Activated CD8-positive, alpha-beta memory T cell treated with anti-CD3 and anti-CD28 coated beads, Interleukin-2, amount 10 ng/mL, durations not matched to agents 7 days and 5 days (primary cell): ENCODE measurements at places on chromosomes 7 and 10. TPM values are rescaled to one million over a fixed set of nuclear protein-coding genes. Genes with fewer than 3 reads are reported as not detected.

DNA sequence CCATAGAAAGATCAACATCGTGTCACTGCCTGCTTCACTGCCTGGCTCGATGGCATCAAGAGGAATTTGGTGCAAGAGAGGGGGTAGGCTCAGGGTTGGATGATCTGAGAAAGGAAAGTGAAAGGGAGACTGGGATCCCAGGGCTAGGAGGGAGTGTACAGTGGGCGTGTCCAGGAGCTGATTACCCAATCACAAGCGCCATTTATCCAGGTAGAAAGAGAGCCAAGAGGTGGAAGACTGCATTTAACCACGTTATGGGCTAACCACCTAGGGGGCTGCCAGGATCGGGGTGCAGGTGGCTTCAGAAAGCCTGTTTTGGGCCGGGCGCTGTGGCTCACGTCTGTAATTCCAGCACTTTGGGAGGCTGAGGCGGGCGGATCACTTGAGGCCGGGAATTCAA lies 10.3 kb downstream of the PODXL start:
- DNase-seq: no peak

- DNase-seq: no peak
These were observed 11.8 kb downstream of the CPED1 start for GRCh38 chr7:121000081-121000983.

DNA sequence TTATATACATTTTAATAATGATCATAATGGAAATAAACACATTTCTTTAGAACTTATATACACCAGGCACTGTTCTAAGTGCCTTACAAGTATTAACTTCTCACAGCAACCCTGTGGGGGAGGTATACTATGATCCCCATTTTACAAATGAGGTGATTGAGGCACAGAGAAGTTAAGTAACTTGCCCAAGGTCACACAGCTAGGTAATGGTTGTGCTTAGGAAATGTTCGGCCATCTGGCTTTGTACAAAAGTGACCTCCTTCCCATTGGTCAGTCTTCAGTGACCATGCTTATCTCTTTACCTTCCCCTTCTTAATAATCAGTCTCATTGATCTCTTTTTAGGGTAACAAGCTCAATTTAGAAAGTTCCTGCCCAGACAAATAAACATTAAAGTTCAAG lies 158.8 kb downstream of the KIAA1217 start:
- no peak for DNase-seq

TBC1D12 gene
- 0.96 TPM for total RNA-seq

- DNase-seq: no peak
These were observed 14.7 kb downstream of the SLC16A12 start for GRCh38 chr10:89520706-89521105.

GNAT3 gene
- not detected for total RNA-seq

- no peak for DNase-seq
These were observed 41.6 kb upstream of the CFAP46 start for GRCh38 chr10:132984008-132984295.

CLIP2 gene
- total RNA-seq: 1.9 TPM

DNA sequence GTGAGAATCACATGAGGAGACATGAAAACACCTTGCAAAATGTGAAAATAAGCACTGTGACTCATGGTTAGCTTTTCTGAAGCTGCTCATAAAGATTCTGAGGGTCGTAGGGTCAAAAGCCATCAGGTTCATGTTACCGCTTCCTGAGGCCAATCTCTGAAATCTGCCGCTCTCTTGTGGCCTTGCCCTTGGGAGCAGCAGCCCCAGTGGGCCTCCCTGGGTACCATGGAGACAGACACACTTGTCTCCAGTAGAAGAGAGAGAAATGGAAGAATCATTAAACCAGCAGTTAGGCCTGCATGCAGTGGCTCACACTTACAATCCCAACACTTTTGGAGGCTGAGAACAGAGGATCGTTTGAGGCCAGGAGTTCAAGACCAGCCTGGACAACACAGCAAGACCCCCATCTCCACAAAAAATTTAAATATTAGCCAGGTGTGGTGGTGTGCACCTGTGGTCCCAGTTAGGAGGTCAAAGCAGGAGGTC lies 42.8 kb downstream of the NIPSNAP2 start:
- DNase-seq: no peak

- no peak for DNase-seq
These were observed 13.9 kb downstream of the SND1 start for GRCh38 chr7:127665922-127666321.

DNA sequence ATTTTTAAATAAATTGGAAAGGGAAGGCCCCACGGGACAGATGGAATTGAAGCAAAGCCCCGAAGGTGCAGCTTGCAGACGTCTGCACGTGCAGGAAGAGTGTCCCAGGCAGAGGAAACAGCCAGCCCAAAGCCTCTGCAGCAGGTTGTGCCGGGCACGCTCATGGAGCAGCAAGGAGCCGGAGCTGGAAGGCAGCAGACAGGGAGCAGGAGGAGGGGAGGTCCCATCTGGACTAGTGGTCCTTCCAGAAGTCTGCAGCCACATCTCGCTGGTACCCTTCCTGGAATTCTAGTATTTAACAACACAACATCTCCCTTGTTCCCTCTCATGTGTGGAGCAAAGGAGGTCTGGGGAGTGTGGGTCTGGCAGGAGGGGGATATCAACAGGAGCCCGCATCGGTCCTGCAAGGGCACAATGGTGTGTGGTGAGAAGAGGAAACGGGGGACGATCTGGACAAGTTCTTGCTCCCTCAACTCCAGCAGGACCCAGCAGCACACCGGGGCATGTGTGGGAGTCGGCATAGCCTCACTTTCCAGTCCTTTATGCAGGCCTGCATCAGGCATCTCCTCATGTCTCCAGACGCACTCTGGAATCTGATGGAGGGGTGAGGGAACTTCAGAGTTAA lies 169.3 kb downstream of the GRID1 start:
- no peak for DNase-seq

BMI1 gene
- total RNA-seq: 45.9 TPM

DNA sequence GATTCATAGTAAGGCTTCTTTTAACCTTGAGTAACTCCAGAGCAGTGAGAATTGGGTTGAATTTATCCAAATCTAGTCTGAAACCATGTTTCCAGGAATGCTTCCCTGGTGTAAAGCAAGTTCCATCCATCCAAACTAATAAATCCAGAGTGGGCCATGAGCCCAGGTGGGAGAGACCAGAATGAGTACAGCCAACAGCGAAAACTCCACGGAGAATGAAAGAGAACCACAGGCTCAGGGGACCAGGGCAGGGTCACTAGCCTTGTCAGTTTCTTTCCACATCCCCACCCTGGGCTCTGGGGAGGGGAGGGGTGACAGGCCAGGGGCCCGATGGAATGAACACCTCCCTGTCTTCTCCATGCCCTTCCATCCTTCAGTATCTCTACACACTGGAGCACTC lies 180.1 kb downstream of the NEURL1 start:
- DNase-seq: no peak

DNA sequence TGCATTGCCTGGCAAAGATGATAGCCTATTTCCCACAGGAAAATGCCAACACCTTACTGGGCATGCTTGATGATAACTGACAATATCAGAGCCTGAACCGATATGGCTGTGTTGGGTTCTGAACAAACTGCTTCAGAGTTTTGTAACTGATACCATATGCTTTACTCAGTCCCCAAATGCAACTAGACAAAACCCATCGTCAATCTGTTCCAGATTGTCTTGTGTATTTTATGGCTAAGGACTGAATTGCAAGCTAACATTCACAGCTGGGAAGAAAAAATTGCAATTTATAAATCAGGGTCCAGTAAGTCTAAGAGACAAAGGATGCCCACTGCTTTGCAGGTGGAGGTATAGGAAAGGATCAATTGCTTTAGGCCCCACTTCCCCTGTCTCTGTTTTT lies 116.8 kb upstream of the WNT16 start:
- no peak for DNase-seq

SKIDA1 gene
- 0.29 TPM for total RNA-seq

DNA sequence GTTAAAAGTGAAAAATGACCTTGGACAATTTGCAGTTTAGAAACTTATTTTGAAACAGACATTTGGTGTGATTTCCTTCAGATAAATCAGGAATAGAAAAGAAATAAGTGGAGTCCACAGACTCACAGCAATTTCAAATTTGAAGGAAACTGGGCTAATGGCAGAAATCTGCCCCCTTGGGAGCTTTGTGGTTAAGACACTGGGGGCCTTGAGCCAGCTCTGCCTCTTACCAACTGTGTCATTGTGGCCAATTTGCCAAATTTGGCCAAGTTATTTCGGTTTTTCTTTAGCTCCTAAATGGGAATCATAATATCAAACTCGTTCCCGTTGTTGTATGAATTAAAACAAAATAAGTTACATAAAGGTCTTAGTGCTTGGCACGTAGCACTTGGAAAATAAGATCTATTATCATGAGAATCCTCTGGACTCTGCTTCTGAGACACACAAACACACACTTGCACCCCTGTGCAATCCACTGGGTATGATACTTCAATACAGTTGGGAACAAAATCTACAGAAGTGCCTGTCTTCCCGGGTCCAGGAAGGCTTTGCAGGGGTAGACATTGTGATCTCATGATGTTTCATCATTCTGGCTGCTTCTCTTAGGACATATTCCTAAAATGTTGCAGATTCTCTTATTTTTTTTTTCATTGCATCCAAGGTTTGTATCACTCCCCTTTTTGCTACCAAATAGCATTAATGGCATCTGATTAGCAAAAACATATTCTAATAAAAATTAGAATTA lies 4.9 kb downstream of the ARMC3 start:
- DNase-seq: no peak

HMX3 gene
- total RNA-seq: not detected

- DNase-seq: no peak
These were observed 39.1 kb downstream of the DOCK4 start for GRCh38 chr7:112167147-112167546.

- DNase-seq: no peak
These were observed 111.0 kb downstream of the TRIL start for GRCh38 chr7:28847176-28847575.

GRCh38 chr10:17527514-17528146 lies 73.2 kb upstream of the ST8SIA6 start:
- DNase-seq: no peak

GRCh38 chr10:103541616-103542015 lies 48.1 kb downstream of the NEURL1 start:
- DNase-seq: no peak

DNA sequence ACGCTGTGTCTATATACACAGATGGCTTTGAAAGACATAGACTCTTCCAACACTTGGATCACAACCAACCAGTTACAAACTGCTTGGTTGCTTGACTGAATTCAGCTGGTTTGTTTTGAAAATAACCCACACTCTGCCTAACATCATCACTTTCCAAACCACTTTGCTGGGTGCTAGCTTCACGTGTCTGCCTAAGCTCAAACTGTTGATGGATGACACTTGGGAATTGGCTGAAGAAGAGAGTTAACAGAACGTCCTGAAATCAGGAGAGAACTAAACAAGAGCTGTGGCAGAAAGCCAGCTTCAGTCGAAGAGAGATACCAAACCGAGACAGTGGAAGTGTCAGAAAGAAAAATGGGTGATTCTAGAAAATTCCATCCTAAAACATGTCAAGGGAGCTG lies 420.8 kb upstream of the AUTS2 start:
- DNase-seq: no peak

- DNase-seq: no peak
These were observed 5.8 kb upstream of the AEBP1 start for GRCh38 chr7:44098092-44099068.

GRCh38 chr7:91609525-91609924 lies 271.0 kb downstream of the MTERF1 start:
- no peak for DNase-seq

EBLN1 gene
- not detected for total RNA-seq

GRCh38 chr7:18481776-18482175 lies 13.8 kb upstream of the HDAC9 start:
- no peak for DNase-seq

GRCh38 chr7:65980478-65981250 lies 1.3 kb downstream of the GUSB start:
- peak; percentile 91 for DNase-seq

- DNase-seq: no peak
These were observed 25.2 kb downstream of the NUB1 start for GRCh38 chr7:151366880-151367222.

- no peak for DNase-seq
These were observed 18.0 kb upstream of the SPOCK2 start for GRCh38 chr10:72106154-72106849.

DNA sequence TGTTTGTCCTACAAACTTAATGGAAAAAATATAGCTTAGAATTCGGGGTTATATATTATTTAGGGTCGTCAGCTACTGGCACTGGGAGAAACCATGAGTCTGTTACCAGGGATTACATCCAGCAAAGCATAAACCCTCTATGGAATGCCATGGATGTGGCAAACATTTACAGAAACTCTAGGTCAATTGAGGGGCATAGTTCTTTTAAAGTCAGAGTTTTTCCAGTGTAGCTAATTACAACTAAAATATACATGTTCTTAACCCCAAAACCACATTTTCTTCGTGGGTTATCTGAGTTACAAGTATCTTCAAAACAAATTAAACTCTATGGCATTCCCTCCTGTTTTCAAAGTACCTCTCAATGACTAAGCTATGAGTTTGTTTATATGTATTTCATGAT lies 99.3 kb upstream of the THSD7A start:
- DNase-seq: no peak

- no peak for DNase-seq
These were observed 1.4 kb downstream of the ST8SIA6 start for GRCh38 chr10:17453035-17453372.

- no peak for DNase-seq
These were observed 4.4 kb downstream of the SLC12A9 start for GRCh38 chr7:100856871-100857282.

CRPPA gene
- 1.2 TPM for total RNA-seq

PILRB gene
- 67.8 TPM for total RNA-seq

GRCh38 chr10:129940617-129941198 lies 23.4 kb downstream of the EBF3 start:
- DNase-seq: no peak

- DNase-seq: no peak
These were observed 524.4 kb downstream of the SUGCT start for GRCh38 chr7:40659231-40659630.

DNA sequence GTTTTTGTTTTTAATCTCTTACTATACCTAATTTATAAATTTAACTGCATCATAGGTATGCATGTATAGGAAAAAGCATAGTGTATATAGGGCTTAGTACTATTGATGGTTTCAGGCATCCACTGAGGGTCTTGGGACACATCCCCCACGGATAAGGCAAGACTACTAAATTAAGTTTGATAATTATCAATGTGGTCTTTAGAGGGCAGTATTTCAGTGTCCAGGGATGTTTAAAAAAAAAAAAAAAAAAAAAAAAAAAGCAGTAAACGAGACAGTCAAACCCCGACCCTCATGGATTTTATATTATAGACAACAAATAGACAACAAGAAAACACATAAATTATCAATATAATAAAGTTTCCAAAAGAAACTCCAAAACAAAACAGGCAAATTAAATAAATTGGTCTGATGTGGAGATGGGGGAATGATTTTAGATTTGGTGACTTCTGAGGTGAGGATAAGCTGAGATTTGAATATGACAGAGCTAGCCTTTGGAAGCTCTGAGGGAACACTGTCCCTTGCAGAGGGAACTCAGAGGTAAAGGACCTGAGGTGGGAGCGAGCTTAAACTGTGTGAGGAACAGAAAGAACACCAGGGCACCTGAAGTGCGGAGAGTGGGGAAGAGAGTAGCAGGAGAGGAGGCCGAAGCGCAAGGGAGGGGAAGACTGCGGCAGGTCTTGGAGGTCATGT lies 14.8 kb downstream of the ACSM6 start:
- DNase-seq: no peak

- no peak for DNase-seq
These were observed 324.8 kb upstream of the NPSR1 start for GRCh38 chr7:34333184-34333583.

GHRHR gene
- total RNA-seq: not detected

- DNase-seq: no peak
These were observed 329.2 kb downstream of the TNS3 start for GRCh38 chr7:47252675-47253074.

FAM180A gene
- not detected for total RNA-seq

DYNC1I1 gene
- not detected for total RNA-seq

- peak; percentile 56 for DNase-seq
These were observed 711 bp downstream of the KIF20B start for GRCh38 chr10:89702121-89702480.

UCN3 gene
- total RNA-seq: not detected
